ENCODE measurements at places on chromosomes 1 and 21.

DNA sequence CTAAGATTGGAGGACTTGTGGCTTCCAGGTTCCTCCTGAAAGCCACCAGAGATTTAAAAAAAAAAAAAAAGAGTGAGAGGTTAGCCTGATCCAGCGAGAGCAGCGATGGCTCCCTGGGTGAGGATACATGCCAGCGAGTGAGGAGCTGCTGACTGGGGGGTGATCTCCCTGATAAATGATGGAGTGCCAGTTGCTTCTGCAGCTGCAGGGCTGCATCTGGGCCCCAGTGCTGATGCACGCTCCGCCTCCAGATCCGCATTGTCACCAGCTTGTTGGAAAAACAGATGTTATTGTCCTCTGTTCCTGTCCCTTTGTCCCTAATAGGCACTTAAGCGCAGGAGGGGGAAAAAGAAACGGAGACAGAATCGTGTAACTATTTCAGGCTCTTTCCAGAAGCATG, 28.6 kb downstream of the UBIAD1 start:
- DNase-seq, result no peak

DNA sequence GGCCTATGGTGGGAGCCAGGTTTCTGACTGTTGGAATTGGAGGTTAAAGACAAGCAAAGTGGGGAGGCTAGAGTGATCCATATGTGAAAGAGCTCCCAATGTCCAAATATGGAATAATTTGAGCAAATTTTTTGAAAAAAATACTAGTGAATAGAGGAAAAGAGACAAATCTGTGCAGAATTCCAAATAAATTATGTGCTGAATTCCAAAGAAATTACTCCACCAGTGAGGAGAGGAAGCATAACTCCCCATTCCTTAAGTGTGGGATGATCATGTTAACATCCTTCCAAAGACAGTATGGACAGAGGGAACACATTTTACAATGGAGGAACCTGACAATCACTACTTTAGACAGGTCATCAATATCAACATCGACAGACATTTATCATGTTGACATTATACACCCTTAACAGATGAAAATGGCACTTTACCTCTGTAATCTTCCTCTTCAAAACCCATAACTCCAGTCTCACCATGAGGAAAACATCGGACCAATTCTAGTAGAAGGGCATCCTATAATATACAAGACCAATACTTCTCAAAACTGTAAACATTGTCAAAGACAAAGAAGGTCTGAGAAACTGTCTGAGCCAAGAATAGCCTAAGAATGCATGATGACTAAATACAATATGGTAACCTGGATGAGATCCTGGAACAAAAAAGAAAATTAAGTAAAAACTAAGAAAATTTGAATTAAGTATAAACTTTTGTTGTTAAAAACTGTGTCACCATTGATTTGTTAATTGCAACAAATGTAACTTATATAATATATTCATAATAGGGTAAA, 71.5 kb upstream of the RGS4 start:
- DNase-seq, result no peak

DNA sequence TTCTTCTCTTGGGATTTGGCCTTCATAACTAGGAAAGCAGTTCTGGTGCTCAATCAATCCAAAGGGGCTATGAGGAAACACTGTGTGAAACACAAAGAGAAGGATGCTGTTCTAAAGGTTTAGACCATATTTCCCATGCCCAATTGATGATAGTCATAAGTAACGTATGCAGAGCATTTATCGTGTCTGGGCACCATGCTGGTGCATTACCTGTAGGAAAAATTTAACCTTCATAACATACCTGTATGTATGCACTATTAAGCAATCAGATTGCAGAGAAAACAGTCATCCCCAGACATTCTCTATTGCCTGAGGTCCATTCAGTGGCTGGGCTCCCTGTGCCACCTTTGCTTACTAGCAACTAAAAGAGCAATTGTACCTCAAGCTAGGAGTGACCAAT, 381.4 kb downstream of the PLPP3 start:
- no peak for DNase-seq

- no peak for DNase-seq
Observed at GRCh38 chr1:94992161-94992560, 65.3 kb upstream of the CNN3 start.

DNA sequence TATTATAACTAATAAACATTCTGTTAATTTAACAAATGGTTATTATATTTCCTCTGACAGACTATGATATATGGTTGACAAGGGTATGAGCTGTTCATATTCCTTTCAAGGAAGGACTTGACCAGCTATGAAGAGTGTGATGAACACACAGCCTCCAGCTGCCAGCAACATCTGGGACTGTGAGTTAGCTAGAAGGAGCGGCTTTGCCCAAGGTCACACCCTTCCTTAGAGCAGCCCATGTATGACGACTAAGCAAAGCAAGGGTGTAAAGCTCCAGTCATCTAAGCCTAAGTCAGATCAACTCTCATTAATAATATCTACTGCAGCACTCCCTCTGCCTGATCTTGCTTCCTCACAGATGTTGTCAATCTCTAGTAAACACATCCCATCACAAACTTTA, 355.4 kb downstream of the PLPP3 start:
- DNase-seq, result no peak

DNA sequence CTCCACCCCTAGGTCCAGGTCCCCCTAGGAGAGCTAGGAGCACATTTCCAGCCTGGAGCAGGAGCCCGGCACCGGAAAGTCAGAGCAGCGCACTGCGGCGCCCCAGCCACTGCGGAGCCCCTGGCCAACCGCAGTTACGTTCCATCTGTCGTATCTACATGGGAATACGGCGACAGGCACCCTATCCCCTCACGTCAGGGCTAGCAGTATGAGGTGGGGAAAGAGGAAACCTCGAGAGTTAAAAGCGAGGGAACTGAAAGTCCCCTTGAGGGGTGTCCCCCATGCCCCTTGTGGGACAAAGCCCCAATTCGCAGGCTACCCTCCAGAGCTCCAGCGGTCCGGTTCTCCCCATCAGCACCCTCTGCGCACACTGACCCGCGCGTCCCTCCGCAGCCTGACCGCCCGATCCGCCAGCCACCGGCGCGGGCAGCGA, 995 bp downstream of the COLGALT2 start:
- DNase-seq, result peak; percentile 69

- DNase-seq, result peak; percentile 23
Observed at GRCh38 chr1:155254714-155255242, 505 bp downstream of the ENTREP3 start.

- DNase-seq, result no peak
Observed at GRCh38 chr21:44259082-44259705, 2.5 kb downstream of the DNMT3L start.

DNA sequence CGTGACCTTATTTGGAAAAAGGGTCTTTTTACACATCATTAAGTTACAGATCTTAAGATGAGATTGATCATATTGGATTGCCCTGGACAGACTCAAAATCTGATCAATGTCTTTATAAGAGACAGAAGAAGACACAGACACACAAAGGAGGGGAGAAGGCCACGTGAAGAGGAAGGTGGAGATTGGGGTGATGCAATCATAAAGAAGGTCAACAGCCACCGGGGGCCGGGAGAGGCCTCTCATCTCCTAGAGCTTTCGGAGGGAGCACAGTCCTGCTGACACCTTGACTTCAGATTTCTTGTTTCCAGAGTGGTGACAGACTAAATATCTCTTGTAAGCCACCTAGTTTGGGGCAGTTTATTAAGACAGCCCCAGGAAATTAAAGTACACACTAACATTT, 204.6 kb upstream of the CSF3R start:
- DNase-seq, result no peak

- DNase-seq, result no peak
Observed at GRCh38 chr1:224076407-224076806, 37.5 kb upstream of the FBXO28 start.

- DNase-seq, result peak; percentile 82
Observed at GRCh38 chr21:43585924-43586413, 73.3 kb downstream of the HSF2BP start.

DNA sequence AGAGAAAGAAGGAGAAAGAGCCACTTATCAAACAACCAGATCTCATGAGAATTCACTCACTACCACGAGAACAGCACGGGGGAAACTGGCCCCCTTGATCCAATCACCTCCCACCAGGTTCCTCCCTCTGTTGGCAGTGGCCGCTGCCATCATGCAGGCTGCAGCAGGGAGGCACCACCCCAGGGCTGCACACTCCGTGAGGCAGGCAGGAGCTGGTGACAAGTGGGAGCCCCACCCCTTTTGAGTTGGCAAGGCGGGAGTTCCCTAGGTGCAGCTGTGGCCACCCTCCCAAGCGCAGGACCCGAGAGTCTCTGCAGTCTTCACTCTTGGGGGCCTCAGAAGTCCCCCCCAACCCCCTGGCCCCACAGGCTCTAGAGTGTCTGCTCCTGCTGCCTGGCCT, 83.9 kb upstream of the GJB5 start:
- no peak for DNase-seq

DNA sequence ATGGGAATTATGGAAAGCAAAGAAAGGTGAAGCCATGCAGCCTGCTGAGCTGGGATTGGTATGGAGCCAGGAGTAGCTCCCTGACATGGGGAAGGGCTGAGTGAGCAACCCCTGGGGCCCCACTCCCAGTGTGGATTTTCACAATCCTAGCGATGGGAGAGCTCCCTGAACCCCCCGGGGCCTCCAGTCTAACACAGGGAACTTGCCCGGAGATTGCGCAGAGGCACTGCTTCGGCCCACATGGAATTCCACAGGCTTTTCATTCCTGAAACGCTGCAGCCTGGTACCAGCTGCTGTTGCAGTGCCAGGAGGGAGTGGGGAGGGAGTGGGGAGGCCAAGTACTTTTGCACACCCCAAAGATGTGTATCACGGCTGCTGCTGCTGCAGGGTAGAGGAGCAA, 110.4 kb upstream of the C21orf91 start:
- no peak for DNase-seq

DNA sequence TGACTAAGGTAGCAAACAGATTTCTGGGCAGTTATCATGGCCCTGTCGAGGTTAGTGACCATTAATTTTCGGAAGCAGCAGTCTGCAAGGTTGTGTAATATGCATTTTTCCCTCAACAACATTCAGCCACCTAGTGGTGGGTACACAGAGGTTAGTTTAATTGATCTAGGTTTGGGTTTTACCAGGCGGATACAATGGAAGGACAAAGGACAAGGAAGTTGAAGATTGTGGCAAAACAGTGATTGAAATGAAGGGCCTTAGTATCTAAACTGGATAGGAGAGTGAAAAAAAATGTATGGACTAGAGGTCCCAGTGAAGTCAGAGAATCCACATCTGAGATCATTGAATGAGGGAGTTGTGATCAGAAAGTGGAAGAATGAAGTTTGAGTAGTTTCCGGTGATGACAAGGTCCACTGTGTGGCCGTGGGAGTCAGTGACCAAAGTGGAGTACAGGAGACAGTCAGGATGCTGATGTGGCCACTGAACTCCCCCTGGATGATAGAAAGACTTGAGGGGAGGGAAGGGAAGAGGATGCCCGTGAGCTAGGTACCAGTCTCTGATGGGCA, 2.8 kb downstream of the ARMH1 start:
- DNase-seq, result no peak

DNA sequence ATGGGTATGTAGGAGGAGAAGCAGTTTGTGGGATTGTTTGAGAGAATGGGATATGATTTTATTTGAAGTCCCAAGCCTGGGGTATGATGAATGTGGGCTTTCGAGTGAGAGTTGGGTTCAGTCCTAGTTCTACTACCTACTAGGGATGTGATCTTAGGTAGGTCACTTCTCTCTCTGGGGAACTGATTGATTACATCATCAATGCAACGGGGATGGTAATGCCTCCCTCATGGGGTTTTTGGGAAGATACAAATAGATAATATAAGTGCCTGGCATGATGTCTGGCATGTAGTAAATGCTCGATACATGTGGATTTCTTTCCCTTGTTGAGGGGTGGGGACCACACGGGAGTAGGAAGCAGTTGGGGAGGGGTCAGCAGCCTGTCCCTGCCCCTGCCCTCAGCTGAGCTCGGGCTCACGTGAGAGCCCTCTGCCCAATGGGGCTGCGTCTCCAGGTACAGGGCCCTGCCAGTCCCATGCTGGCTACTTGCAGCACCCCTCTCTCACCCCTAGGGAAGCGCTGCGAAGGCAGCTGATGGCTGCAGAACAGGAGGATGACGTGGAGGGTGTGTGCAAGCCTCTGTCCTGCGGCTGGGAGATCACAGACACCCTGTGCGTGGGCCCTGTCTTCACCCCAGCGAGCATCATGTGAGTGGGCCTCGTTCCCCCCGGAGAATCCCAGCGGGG, 38.7 kb downstream of the AZIN2 start:
- DNase-seq, result no peak

DNA sequence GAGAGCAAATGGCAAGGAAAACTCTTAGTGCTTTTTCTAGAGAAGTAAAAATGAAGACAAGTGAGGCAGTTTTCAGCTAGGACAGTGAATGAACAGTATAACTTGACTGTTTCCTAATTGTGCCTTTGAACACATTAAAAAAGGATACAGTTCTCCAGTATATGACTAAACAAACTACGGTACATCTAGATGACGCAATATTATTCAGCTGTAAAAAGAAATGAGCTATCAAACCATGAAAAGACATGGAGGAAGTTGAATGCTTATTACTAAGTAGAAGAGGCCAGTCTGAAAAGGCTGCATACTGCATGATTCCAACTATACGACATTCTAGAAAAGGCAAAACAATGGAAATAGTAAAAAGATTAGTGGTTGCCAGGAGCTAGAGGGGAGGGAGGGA, 206.3 kb downstream of the SIPA1L2 start:
- DNase-seq, result no peak

DNA sequence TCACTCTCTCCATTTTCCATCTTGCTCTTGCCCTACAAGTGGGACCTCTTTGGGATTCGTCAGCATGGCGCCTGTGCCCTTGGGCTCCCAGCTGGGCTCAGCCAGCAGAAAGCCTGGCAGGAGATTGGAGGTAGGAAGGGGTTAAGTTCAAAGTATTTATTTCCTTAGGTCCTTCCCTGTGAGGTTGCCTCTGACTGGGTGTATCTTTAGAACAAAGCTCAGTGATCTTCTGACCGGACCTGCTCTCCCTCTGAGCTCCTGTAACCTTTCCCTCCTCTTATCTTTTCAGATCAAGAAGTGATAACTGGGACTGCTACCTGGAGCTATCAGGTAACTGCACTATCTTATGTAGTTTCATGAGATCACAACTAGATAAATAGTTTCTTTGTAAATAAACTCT, 75.8 kb upstream of the ABCD3 start:
- DNase-seq, result no peak

DNA sequence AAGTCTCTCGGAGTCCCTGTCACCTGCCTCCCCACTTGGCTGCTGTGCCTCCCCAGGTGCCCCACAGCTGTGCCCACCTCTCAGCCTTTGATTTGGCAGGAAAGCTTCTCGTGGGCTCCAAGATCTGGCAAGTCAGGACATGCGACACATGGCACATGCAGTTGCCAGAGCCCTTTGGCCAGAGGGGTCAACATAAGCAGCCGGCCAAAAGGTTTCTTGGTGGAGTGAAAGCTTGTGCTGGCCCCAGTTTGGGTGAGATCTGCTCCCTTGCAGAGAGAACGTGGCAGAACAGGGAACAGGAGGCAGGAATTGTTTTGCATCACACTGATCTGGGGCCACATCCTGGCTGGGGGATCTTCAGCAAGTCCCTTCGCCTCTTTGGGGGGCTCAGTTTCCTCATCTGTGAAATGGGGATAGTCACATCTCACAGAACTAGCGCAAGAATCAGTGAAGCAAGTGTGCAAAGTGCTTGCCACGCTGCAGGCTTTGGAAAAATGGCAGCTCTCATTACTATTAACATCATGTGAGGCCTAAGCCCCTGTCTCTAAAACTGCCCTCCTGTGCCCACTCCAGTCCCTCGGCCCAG, 232.6 kb downstream of the TRABD2B start:
- DNase-seq, result no peak

- DNase-seq, result no peak
Observed at GRCh38 chr1:154263465-154264332, 8.7 kb upstream of the HAX1 start.

Data from thyroid gland (tissue), 4 donors.